ENCODE measurements at places on chromosomes 7 and 10. TPM values are rescaled to one million over a fixed set of nuclear protein-coding genes. Genes with fewer than 3 reads are reported as not detected.

DNA sequence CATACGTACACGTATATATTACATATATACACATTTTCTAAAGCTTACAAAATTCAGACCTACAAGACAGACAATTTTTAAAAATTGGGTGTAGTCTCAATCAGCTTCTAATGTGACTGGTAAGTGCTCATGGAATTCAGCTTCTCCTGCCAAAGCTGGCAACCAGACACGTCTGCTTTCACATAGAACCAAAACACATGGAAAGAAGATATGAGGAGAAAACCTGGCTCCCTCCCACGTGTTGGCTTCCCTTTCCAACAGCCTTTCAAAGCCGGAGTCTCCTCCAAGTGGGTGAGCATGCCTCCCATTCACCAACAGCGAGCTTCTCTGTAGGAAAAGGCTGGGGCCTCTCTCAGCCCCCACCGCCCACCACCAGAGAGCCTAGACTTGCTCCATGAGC is 33.4 kb downstream of the CDCA7L start:
- no peak for DNase-seq

Gene GPR26
- total RNA-seq = not detected

Gene NPSR1
- not detected for total RNA-seq

- no peak for DNase-seq
These were observed 64.2 kb downstream of the CFAP46 start for GRCh38 chr10:132878091-132878729.

Gene CALU
- total RNA-seq = 147 TPM

GRCh38 chr7:46003896-46004875 is 83.1 kb upstream of the IGFBP3 start:
- DNase-seq = no peak

Gene SLC18A2
- 6.2 TPM for total RNA-seq

Gene CH25H
- total RNA-seq = 4.1 TPM

Gene TUBAL3
- total RNA-seq = 0.20 TPM

DNA sequence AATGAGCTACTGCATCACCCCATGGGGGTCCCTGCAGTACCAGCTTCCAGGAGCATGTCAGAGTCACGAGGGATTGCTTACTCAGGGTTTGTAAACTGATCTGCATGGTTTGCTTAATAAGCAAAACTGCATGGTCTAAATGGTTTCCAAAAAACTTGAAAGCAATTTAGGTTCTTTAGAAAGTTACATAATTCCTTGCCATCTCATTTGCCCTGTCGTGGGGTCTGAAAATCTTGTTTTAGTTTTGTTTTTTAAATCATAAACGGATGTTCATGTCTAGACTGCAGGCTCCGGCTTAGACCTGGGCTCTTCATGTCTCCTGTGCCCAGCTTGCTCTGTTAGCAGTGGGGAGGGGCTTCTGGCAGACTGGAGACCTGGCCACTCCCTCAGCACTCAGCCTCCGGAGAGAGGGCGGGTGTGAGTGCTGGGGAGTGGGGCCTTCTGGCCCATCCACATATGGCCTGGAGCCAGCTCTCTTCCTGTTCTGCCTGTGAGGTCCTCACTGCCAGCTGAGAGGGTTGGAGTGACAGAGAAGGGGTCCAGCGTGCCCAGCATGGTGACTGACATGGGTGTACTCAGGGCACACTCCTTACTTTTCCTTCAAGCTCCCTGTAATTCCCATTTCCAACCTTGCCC is 17.5 kb downstream of the PRF1 start:
- peak; percentile 60 for DNase-seq

Gene EN2
- under 0.01 TPM for total RNA-seq

- no peak for DNase-seq
These were observed 241.2 kb downstream of the DNAJB9 start for GRCh38 chr7:108810756-108811385.

DNA sequence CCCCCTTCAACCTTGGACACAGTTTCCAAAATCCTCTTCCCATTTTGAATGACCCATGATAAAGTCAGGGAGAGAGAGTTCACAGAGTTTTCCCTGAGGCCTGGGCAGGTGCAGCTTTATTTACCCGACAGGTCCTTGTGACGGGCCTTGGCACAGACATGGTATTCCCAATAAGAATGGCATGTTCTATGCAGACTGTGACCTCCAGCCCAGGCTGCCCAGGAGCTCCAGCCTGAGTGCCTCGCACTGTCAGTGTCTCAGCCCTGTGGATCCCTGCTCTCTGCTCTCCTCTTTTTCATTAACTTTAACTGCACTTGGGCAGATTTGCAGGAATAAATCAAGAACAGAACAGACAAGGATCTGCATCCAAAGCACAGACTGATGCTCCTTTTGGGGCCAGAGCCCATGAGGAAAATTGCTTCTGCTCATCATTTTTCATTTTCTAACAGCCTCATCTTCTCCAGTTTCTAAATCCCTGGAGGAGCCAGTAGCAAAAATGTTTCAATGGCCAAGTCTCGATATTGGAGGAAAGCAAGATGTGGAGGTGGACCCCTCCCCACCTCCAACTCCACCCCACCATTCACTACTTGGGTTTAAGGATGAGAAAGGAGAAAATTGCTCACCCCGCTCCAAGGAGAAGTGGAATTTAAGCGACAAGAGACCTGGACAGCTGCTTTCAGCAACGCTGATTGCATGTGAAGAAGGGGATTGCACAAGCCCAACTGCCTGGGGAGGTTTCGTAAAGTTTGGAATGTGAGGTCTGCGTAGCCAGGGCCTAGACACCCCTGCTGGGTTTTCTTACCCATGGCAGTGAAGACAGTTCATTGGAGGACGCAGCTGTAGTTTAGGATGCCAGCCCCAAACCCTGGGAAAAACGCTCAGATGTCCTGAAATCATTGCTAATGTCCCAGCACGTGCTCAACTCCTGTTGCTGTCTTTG is 225.9 kb downstream of the WDR11 start:
- peak; percentile 88 for DNase-seq

Gene RBP4
- 55.5 TPM for total RNA-seq

Gene MYL10
- total RNA-seq = 3.2 TPM

GRCh38 chr10:29479081-29479925 is 155.5 kb downstream of the SVIL start:
- no peak for DNase-seq

Gene MEST
- 357 TPM for total RNA-seq

Gene CHAT
- total RNA-seq = not detected

- DNase-seq = no peak
These were observed 220.6 kb upstream of the RHOBTB1 start for GRCh38 chr10:61164458-61165160.

Gene PLAU
- total RNA-seq = 29.1 TPM

Gene PITRM1
- total RNA-seq = 42.9 TPM

Gene GPR146
- total RNA-seq = 9.3 TPM

Gene SRI
- total RNA-seq = 42.3 TPM

GRCh38 chr10:67662415-67662814 is 33.6 kb downstream of the CTNNA3 start:
- no peak for DNase-seq

DNA sequence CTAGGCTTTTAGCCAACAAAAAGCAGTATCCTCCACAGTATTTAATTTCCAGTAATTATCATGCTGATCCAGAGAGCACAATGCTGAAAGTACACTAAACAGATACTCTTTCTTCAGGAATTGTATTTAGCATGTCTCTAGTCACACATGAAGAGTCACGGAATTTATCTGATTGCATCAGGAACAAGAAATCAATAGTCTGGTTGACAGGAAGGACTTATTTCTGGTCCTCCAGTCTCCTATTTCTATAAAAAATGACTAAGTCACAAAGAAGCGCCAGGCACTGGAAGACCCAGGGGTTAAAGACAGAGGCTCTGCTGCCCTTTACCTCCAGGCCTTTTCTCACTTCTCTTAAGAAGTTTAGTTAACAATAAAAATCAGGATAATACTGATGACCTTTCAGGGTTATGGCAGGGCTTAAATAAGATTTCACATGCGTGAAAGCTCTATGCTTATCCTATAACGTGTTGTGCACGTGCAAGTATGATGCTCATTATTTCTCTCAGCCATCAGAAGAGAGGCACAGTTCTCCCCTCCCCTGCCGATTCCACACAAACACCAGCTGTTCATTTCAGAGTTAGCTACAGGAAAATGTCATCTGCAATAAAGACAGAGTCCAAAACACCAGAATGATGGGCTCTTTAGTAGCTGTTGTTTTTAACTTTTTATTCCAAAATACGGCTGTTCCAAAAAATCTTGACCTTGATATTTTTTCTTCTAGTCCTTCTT is 36.9 kb downstream of the SLC26A4 start:
- peak; percentile 51 for DNase-seq

- no peak for DNase-seq
These were observed 9.7 kb upstream of the GIMAP6 start for GRCh38 chr7:150641854-150642253.

Gene UNCX
- total RNA-seq = not detected

DNA sequence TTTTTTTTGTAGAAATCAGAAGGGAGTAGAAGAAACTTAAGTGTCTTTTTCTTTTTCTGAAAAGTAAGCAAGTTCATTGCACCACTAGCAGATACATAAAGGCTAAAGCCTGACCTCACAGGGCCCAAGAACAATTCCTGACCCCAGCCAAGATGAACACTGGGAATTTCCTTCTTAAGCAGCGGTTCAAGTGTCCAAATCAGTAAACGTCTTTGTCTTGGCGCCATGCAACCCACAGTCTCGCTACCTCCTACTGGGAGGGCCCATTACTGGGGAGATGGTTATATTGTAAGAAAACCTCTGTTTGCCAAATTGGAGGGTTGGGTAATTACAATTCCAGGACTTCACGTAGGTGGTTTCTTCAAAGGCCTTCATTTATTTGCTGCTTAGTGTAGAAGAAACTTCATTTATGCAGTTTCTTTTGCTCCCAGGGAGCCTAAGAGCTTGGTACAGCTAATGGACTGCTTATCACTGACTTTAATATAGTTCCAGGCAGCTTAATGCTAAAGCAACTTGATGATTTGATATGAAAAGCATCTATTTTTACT is 58.3 kb upstream of the ADRB1 start:
- no peak for DNase-seq

Gene ASAH2B
- total RNA-seq = 3.4 TPM

- DNase-seq = no peak
These were observed 1.4 kb downstream of the VOPP1 start for GRCh38 chr7:55570939-55571338.

DNA sequence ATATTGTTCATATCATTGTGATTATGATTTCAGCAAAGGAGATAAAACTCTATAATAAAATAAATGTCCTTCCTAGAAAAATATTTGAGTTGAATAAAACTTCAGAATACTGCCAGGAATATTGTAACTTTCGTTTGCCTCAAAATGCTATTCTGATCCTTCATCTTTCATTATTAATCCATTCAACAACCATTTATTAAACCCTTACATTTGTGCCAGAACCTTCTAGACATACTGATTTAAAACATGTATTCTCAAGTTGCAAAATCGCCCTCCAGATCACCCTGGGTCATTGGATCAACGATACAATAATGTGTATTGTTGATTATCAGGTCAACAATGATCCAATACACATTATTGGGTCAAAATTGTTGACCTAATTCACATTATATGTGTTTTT is 759.8 kb downstream of the CNTNAP2 start:
- DNase-seq = no peak

DNA sequence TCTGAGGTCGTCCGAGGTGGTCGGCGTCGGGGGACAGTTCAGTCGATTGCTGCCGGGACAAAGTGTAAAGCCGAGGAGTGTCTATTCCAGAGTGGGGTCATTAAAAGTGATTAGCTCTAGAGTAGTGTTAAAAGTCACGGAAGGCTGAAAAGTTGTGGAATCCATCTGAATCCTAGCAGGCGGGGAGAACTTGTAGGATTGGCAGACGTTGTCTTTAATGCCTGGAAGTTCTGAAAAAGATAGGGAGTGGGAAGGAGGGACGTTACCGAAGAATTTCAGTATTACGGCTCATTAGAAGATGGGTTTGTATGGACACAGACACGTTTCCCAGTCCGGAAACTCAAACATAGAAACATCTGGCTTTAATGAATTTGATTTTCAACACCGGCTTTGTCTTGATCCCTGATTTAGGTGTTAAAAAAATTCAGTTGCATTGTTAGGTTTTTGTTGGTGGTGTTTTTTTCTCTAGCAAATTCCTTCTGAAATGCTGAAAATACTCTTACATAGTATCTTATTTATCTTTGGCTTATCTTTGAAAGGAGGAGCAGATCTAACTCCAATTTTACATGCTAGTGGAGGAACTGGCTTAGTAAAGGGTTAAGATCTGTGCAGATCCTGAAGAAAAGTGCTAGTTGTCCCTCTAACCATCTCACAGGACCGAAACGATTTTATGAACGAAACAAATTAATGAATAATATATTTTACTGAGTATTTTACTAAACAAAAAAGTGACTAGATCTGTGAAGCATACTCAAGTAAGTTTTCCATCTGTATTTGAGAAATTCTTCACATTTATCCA is 900 bp downstream of the MKLN1 start:
- DNase-seq = peak; percentile 59

Gene ARMH3
- total RNA-seq = 16.6 TPM

Gene ZNF12
- total RNA-seq = 30.7 TPM

Gene LIPN
- 8.2 TPM for total RNA-seq

- no peak for DNase-seq
These were observed 138.7 kb upstream of the CELF2 start for GRCh38 chr10:10878963-10879362.

Gene ITGA8
- 17.5 TPM for total RNA-seq

- DNase-seq = no peak
These were observed 755 bp downstream of the FRMPD2 start for GRCh38 chr10:48273741-48274140.

- DNase-seq = no peak
These were observed 98.6 kb downstream of the LSMEM1 start for GRCh38 chr7:112579388-112579787.

Gene MINDY4
- 5.2 TPM for total RNA-seq

GRCh38 chr7:100049441-100050291 is at the start of gene ZSCAN21:
ZSCAN21 (plus strand) TSS chr7:100049774; CDS start chr7:100057007, 7,233 bp downstream.
- DNase-seq = peak; percentile 82

Gene GSAP
- total RNA-seq = 7.4 TPM

DNA sequence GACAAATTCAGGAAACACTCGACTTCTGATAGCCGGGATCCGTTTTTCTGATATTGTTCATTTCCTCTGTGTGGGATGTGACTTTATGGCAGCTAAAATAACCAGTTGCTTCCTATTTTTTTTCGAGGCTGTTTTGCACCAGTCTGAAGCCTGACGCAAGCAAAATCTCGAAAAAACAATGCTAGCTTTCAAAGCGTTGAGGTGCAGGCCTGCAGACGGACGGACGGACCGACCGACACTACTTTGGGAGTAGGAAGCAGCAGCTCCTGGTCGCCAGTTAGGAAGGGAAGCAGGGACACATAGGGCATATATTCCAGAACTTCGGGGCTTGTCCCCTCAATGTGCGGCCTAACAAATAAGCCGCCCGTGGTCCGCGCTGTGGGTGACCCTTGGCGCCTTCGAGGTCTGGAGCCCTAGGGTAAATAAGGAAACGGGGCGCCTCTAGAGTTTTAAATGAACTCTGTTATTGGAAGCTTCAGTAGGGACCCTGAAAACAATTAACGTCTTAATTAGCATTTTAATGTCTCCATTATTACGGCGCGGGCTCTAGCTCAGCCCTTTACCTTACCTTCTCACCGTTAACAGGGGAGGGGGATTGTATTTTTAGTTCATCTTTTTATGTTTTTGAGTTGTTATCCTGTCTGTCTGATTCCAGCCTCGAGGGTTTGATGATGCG is 1.3 kb downstream of the HHEX start:
- DNase-seq = no peak

- no peak for DNase-seq
These were observed 506.3 kb downstream of the CALN1 start for GRCh38 chr7:71905821-71906220.

Gene LRRC61
- total RNA-seq = 3.0 TPM
